ENCODE measurements at places on chromosomes 6 and 20.

DNA sequence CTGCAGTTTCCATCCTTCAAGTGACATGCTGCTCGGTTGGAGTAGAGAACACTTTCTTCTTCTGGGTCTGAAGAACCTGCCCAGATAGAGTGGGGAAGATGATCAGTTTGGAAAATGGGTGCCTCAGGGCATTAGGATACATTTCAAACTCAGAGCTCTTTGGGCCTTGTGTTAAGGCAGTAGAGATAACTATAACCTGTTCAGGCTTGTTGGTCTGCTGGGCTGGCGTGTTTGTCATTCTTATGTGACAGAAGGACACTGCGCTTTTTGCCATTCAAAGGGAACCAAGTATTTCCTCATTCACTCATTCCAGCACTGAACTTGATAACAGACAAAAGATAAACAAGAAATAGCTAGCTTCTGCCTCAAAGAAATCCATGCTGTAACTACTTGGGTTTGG lies 3.8 kb downstream of the TOMM34 start:
- DNase-seq, result no peak

GRCh38 chr6:93919365-93919764 lies 500.0 kb upstream of the EPHA7 start:
- no peak for DNase-seq

DNA sequence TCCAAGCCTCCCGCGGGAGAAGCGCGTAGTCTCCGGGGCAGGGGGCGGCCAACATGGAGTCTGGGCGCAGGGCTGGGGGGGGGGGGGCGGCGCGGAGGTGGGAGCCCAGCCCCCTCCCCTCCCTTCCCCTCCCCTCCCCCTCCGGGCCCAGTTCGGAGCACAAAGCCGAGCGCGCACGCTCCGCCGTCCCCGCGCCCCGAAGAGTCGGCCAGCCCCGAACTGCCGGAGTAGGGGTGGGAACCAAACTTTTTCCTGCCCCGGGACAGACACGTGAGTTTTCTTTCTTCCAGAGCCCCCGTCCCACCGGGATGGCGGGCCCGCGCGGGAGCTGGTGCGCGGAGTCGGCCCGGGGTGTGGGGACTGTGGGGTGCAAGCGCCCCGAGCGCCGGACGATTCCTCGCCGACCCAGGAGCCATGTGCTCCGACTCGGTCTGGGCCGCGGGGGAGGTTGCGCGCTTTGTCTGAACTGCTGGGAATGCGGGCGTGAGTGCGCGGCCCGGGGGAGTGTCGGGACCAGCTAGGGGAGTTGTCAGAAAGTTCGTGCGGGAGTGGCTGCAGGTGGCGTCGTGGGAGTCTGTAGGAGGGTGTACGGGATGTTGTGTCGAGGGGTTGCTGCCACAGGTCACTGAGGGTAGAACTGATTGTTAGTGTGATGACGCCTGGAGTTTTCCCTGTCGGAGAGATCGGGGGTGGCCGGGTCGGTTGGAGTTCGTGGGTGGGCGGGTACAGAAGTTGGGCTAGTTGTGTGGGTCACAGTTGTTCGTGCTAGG lies 1.2 kb downstream of the TGIF2 start:
- peak; percentile 65 for DNase-seq

GRCh38 chr6:24796616-24797290 lies 2.0 kb downstream of the ARMH2 start:
- DNase-seq, result no peak
